ENCODE measurements at places on chromosomes 6 and 20.

DNA sequence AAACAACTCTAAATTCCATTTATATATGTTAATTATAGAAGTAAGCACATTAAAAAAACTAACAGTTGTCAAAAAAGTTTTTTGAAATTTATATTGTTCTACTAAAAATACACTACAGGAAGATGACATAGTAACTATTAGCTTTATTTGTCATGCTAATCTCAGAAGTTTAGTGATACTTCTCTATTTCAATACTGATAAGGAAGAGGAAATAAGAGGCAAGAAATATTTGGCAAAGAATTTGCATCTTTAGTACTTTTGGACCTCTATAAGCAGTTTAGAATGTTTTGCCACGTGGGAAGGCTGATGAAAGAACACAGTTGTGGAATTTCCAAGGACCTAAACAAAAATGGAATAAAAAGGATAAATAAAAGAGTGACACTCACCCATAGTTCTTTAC lies 12.6 kb downstream of the IFNGR1 start:
- DNase-seq: no peak

- peak; percentile 27 for DNase-seq
Measured at GRCh38 chr20:22722811-22723210, 138.4 kb upstream of the FOXA2 start.

DNA sequence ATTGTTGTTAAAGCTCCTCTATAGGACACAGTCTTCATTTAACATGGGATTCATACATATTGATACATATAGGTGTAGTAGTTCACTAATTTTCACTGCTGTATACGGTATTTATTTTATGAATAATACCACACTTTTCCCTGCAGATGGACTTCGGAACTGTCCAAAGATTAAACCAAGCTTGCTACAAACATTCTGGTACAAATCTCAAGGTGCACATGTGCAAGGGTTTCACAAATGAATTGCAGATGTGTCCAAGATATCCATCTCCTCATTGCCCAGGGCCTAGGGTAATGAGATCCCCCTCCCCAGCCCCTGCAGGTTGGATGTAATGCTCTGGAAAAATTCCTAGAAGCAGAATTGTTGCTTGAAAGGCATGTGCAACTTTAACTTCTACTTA lies 31.4 kb downstream of the DTNBP1 start:
- DNase-seq: no peak

- peak; percentile 48 for DNase-seq
Measured at GRCh38 chr6:15907914-15908518, 220.9 kb upstream of the MYLIP start.

DNA sequence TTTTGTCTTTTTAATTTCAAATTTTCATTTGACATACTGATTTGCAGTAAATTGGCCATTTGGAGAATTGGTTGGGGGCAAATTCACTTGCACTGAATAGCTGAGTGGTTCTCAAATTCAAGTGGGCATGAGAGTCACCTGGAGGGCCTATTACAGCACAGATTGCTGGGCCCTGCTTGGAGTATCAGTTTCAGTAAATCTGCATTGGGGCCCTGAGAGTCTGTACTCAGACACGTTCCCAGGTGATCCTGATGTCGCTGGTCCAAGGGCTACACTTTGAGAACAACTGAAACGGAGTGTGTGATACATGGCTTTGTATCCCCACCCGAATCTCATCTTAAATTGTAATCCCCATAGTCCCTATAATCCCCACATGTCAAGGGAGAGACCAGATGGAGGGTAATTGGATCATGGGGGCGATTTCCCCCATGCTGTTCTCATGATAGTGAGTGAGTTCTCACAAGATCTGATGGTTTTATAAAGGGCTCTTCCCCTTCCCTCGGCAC lies 115.9 kb downstream of the KLHL32 start:
- DNase-seq: no peak

- DNase-seq: no peak
Measured at GRCh38 chr6:71139249-71139648, 149.4 kb upstream of the OGFRL1 start.

DNA sequence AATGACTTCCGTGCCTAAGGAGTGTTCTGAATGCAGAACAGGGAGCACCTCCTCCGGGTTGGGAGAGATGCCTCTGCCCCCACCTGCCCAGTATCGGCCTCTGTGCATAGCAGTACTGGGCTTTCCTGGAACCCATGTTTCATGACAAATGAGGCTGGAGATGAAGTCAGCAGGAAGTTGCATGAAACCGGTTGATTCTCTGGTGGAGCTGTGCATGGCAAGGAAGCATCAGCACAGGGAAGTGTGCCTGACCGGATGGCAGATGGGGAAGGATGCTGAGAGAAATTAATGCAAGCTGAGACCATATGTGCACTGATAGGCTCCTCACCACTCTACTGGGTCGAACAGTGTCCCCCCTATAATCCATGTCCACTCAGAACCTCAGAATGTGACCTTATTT lies 155.5 kb downstream of the CDH26 start:
- no peak for DNase-seq
